ENCODE measurements at places on chromosomes 13 and 19.

- DNase-seq: no peak
Measured at GRCh38 chr13:32748305-32748704, 162.1 kb downstream of the PDS5B start.

- DNase-seq: no peak
Measured at GRCh38 chr13:38849315-38849714, 141.3 kb downstream of the STOML3 start.

- DNase-seq: no peak
Measured at GRCh38 chr19:33221638-33222037, 4.0 kb downstream of the SLC7A10 start.

- no peak for DNase-seq
Measured at GRCh38 chr19:2983351-2984214, 6.2 kb downstream of the TLE6 start.

- DNase-seq: no peak
Measured at GRCh38 chr19:51342631-51343569, 961 bp upstream of the VSIG10L start.
